WERI-Rb-1 (cell line): ENCODE measurements at places on chromosomes 16 and 17.

DNA sequence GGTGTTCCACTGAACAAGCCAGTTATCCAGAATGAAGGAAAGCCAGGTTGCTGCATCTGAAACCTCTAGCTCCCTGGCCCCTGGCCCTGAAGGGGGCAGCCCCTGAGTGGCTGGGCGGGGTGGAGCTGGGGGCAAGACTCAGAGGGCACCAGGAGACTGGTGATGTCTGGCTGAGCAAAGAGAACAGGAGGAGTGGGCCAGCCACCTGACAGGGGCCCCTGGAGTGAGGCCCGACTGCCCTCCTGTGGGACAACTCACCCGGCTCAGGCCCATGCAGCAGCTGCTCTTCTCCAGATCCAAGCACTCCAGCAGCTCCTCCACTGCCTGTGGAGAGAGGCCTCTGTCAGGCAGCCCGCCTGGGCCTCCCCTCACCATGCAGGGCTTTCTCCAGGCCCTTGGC, 60.4 kb downstream of the PIPOX start:
- DNase-seq: no peak

DNA sequence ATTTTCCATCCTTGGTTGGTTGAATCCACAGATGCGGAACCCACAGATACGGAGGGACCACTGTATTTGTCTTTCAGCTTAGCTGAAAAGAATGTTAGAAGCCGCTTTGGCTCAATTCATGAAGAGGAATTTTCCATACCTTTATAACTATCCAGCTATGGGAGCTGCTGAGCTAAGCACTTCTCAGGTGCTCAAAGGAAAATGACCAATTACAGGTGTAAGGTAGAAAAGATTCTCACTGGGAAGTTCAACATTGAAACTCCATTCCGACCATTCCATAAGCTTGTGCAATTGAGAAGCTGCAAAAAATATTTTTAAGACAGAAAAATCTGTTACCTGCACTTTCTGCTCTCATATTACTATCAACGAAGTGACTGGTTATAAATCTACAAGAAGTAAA, 2.7 kb downstream of the AHSP start:
- DNase-seq: no peak

- no peak for DNase-seq
Observed at GRCh38 chr16:73177729-73178295, 129.9 kb upstream of the ZFHX3 start.

DNA sequence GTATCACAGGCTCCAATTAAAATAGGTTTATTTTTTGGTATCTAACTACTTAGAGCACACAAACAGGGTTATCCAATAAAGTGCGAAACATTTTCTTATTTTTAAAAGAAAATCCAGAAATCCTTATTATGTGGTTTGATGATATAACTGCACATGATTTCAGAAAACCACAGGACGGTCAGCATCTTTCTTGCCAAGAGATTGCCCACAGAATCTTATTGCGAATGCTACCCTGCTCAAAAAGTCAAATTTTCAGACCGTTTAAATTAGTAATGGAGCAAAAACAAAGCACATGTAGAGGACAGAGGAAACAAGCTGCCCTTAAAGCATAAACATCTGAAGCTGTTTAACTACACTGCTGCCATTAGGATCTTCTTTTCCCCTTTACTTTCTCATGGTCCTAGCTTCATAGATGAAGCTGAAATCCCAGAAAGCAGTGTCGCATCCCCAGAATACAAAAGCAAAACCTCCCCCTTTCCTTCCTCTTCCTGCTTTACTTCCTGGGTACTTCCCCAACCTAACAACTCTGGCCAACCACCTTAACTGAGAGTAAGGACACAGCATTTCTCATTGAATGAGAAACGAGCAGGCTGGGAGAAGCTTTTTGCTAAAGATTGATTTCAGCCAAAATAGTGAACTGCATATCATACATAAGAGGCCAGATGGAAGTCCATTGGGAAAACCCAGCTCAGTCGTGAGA, 43.7 kb downstream of the CMTM4 start:
- no peak for DNase-seq

GRCh38 chr16:31199430-31200041, 3.0 kb downstream of the PYCARD start:
- DNase-seq: no peak

GRCh38 chr16:71631776-71632175, 5.8 kb downstream of the MARVELD3 start:
- DNase-seq: no peak

- no peak for DNase-seq
Observed at GRCh38 chr16:69834807-69835466, 72.8 kb downstream of the WWP2 start.

- no peak for DNase-seq
Observed at GRCh38 chr17:72064606-72065193, 56.1 kb upstream of the SOX9 start.

DNA sequence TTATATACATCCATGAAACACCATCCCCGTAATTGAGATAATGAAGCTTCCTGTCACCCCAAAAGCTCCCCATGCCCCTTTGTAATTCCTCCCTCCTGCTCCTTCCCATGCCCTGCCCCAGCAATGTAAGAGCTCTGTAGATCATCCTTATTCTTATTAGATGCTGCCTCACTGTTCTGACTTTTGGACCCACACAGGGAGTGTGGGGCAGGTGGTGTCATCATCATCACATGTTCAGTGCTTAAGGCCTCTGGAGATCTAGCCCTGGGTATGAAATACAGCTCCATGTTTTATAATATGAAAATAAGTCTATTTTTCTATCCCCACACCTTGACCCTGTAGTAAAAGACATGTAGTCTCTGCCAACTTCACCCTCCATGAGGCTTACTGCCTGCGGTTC, 1.9 kb downstream of the XAF1 start:
- DNase-seq: no peak

DNA sequence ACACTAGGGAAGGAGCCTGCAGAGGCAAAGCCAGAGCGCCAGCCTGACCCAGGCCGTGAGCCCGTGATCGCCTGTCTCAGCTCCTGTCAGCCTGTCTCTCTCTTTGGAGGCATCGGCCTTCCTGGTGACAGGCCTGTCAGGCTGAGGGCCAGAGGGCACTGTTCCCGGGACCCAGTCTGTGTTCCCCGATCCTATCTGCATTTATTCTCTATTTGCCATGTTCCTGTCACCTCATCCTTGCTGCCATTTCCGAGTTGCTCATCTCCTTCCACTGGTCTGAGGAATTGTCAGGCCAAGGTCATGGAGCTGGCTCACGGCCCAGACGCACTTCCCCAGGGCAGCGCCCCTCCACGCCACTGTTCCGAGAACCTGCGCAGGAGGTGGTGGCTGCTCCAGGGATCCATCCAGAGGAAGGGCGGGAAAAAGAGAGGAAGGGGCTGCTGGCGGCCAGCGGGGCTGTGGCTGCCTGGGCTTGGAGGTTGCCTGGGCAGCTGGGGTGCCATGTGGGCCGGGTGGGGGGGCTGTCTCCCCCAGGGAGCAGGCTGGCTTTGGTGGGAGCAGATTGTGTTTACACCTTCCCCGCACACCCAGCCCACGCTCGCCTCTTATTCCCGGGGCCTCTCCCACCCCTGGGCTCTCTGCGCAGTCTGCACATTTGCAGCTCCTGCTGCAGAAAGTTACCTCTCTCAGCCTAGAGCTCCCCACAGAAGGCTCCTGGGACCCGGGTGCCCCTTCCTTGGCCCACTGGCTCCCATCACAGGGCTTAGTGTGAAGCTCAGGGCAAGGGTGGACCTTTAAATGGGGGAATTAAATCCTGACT, 4.9 kb downstream of the PRCD start:
- no peak for DNase-seq

DNA sequence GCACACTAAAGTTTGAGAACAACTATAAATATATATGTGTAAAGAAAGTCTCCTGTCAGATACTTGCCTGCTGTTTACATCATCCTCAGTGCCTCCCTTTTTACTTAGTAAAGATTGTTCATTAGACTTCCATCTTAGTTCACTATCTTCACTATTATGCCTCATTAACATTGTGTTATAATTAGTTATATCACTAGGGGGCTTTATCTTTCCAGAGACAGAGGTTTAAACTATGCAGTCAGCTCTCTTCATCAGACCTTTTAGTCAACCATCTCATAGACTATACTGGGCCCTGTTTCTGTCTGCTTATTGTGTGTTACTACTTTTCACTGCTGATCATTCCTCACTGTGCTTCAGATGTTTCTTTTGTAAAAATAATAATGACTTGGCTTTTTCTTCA, 630.8 kb upstream of the KIF2B start:
- no peak for DNase-seq

DNA sequence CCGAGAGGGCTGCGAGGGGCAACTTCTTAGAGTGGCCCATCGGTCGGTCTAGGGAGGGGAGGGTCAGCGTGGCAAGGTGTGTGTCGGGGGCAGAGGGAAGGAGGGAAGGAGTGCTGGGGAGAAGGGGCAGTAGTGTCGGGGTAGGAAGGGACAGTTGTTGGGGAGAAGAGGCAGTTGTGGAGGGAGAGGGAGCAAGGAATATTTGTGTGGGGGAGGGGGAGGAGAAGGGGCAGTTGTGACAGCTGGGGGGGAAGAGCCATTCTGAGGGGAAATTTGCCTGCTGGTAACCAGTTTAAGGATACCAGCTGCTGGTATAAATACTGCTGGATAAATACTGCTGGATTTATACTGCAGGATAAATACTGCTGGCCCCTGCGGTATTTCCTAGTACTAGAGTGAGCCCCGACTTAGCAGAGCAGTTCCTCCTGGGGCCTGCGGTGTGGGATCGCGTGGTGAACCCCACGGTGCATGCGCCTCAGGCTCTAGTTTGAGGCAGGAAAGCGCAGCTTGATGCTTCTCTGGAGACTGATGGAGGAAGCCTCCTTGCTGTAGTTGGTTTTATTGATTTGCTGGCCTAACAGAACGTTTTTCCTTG, 309 bp downstream of the DNAH2 start:
- DNase-seq: no peak

DNA sequence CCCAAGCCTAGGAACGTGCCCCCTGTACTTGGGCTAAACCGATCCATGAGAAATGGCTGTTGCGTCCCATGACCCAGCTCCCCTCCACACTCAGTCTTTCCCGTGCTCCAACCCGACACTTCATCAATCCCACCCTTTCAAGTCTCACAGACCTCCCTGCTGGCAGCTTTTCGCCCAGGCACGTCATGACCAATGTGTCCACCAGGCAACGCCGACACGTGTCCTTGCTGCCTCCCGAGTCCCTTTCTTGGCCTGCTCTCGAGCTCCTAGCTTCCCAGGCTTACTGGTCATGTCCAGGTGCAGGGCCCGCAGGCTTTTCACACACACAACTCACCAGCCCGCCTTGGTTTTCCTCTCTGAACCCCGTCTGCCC, 12.2 kb downstream of the MNT start:
- no peak for DNase-seq

DNA sequence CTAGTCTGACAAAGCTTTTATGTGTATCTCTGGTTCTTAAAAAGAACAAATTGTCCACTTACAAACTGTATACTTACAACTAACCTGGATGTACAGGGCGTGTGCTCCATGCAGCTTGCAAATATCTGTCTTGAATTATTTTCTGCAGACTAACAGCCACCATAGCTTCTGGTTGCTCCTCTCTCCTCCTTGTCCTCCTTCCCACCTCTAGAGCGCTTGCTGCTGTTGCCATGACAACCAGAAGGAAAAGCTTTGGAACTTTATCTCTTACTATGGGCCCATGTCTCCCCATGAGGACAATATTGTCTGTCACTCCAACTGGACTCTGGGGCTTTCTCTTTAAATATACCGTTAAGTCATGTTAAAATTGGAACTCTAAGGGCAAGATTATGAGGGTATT, 71.5 kb upstream of the DHX40 start:
- no peak for DNase-seq

DNA sequence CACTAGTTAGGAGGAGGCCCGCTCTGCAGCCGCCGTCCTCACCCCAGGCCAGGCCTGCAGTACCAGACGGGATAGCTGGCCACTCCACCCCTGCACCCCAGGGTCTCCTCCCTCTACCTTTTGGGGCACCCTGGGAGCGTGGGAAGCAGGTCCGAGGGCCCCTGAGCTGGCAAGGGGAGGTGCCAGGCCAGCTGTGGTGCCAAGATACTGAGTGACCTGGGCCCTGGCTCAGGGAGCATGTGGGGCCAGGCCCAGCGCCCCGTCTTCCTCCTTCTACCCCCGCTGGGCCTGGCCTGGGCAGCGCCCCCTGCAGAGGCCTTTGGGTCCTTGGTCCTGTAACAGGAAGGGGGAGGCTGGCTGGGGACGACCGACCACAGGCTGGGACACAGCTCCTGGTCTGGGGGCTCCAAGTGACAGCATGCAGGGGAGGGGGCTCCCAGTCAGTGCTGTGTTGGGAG, 13.0 kb downstream of the PAM16 start:
- no peak for DNase-seq

- no peak for DNase-seq
Observed at GRCh38 chr17:58677194-58677880, 14.5 kb downstream of the TEX14 start.

GRCh38 chr17:10186771-10187410, 11.5 kb downstream of the GAS7 start:
- DNase-seq: no peak

DNA sequence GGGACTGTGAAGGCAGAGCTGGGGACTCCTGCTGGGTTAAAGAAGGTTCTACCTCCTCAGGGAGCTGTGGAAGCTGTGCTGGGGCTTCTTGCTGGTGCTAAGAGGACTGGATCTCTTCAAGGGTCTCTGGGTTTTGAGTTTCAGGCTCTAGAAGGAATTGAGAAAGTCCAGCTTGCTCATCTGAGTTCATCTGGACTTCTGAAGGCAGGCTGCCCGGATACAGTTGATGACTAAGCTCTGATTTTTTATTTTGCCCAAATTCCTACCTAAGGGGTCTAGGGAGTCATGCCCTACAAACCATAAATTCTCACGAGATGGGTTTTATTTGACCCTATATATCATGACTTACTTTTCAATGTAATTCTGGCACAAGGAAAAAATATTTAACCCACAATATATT, 46.8 kb upstream of the TMEM97 start:
- no peak for DNase-seq

DNA sequence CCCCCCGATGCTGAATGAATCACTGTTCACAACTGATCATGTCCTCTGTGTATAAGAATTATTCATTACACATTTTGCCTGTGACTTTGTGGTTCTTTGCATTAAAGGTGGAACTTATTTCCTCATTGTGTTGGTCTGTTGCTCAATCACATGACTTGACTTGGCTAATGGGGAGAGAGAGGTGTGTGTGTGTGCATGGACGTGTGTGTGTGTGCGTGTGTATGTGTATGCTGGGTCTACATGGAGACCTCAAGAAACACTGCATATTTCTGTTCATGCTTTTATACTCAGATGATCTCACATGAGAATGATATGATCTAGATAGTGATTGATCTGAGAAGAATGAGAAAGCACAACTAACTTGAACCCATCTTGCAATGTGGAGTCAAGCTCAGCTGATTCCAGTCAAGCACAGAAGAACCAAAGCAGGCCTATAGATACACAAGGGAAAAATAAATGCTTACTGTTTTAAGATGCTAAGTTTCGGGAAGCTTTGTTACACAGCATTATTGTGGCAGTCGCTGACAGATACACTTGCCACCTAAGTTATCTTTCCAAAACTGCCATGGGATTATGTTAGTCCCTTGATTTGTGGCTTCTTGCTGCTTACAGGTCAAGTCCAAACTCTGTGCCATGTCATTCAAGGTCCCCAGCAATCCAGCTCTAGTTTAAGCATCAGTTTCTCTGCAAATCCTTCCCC, 167.9 kb upstream of the ZFHX3 start:
- DNase-seq: no peak

- DNase-seq: no peak
Observed at GRCh38 chr17:9350080-9350479, 225.5 kb downstream of the STX8 start.
